HTR-8/SVneo (cell line): ENCODE measurements at places on chromosomes 12 and 14.
A peak's percentile ranks its signal among the peaks of the same experiment; 100 is the strongest.

DNA sequence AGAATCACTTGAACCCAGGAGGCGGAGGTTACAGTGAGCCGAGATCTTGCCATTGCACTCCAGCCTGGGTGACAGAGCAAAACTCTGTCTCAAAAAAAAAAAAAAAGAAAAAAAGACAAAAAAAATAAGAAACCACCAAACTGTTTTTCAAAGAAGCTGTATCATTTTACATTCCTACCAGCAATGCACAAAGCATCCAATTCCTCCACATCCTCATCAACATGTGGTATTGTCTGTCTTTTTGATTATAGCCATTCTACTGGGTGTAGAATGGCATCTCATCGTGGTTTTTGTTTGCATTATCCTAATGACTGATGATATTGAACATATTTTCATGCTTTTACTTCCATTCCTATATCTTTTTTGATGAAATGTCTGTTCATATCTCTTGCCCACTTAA, 36.2 kb upstream of the GNG2 start:
- DNase-seq: no peak

DNA sequence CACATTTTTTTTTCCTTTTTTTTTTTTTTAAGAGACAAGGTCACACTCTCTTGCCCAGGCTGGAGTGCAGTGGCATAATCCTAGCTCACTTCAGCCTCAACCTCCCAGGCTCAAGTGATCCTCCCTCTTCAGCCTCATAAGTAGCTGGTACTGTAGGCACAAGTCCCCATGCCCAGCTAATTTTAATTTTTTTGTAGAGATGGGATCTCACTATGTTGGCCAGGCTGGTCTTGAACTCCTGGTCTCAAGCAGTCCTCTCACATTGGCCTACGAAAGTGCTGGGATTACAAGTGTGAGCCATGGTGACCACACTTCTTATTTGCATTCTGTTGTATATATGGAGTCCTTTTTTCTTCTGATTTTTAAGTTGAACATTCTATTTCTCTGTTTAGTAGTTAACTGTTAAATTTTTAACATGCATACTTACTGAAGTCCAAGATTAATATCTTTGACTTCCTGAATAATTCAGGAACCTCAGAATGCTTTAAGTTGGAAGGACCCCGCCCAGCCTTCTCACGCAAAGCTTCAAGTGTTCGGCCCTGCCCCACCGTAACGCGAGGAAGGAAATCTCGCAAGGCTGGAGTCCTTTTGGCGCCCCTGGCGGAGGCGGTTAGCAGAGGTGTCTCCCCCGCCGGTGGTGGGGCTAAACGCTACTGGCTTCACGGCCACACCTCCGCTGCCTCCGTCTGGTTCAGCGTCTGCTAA, 21.6 kb downstream of the SPATS2 start:
- DNase-seq: no peak

DNA sequence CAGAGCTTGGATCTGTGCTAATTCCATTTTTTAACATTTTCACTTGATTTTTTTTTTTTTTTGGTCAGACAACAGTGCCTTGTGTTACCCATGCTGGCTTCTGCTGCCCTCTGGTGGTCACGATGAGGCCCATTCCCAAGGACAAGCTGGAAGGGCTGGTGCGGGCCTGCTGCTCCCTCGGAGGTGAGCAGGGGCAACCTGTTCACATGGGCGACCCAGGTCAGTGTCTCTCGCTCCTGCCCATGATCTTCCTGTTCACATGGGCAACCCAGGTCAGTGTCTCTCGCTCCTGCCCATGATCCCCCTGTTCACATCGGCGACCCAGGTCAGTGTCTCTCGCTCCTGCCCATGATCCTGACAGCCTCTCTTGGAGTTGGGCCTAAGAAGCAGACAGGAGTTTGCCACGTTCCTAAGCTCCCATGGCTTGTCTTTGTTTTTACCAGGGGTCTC, 59.4 kb downstream of the DGLUCY start:
- DNase-seq: peak; percentile 79

DNA sequence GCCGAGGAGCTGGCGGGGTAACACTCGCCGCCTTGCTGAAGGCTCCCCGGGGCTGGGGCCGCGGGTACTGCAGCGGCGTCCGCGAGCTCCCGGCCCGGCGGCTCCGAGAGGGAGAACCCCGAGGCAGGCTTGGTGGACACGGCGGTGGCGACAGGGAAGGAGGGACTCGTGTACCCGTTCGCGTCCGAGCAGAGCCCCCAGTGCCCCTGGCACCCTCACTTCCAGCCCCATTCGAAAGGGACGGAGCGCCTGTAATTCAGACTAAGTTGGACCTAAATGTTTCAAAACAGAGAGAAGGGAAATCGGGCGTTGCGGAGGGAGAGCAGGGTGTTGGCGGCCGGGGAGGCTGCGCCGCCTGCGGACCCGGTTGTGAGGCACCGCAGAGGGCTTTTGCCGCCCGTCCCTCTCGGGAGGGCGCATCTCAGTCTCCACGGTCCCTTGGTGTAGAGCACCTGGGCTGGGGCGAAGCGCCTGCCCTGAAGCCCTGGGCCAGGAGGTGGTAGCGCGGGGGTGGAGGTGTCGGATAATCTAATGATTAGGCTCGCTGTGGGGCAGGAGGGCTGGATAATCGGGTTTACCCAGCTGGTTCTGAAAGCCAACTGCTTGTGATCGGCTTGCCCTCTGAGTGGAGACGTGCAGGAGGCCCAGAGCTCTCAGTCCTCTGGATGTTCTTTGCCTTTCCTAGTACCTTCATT, 771 bp downstream of the DAAM1 start:
- DNase-seq: peak; percentile 39

- DNase-seq: peak; percentile 62
These were observed 158.0 kb downstream of the SLC5A8 start for GRCh38 chr12:101051901-101052550.

DNA sequence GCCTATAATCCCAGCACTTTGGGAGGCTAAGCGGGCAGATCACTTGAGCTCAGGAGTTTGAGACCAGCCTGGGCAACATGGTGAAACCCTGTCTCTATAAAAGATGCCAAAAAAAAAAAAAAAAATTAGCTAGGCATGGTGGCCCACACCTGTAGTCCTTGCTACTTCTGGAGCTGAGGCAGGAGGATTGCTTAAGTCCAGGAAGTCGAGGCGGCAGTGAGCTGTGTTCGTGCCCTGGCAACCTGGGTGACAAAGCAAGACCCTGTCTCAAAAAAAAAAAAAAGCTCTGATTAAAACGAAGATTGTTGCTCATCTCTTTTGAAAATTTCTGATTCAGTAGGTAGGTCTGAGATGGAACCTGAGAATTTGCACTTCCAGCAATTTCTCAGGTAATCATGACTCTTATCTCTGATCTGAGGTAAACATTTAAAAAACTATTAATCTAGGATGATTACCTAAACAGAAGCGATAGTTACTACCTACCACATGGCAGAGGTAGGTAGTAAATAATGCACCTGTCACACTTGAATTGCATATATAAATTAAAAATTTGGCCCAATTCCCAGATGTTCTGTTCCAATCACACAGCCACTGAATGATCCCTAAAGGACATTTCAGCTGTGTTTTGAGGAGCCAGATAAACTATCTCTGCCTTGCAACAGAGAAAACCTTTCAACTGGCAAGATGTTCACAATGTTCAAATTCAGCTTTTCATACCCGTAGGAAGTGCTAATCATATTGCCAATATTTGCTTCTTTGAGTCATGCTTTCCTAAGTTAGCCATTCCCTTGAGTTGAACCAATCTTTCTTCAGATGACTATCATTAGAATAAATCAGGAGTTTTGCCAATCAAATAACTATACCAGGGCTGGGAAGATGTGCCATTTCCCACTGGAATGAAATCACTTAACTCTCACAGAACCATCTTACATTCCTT, 4.2 kb upstream of the TEP1 start:
- no peak for DNase-seq

- DNase-seq: no peak
These were observed 15.3 kb downstream of the VPS37B start for GRCh38 chr12:122880668-122881067.

GRCh38 chr14:100340423-100340813, 17.3 kb downstream of the SLC25A47 start:
- no peak for DNase-seq

GRCh38 chr14:51540364-51540763, 111.3 kb upstream of the FRMD6 start:
- no peak for DNase-seq

DNA sequence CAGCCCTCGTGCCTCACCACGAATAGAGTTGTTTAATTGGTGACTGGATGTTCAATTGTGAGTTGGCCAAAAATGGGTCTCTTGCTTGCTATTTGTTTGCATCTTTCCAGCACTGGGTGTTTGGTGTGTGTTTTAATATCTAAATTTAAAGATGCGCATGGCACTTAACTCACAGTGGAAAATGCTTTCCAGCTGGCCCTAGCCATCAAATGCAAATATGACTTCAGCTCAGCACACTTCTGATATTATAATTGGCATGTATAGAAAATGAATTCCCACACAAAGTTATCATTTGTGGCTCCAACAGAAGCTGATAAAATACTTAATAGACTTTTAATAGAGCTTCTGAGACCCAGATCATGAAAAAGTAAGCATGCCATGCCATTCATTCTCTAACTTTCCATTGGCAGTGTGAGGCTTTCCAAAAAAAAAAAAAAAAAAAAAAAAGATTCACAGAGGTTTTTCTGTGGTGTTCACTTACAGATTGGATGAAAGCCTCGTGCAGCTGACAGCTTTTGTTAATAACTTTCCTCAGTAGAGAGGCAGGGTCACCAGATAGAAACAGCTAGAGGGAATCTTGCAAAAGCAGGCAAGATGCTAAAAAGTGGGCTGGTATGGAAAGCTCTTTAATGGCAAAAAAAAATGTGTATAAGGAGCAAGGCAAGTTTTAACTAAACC, 425.2 kb downstream of the GALC start:
- no peak for DNase-seq

GRCh38 chr12:78226763-78227162, 396.1 kb downstream of the NAV3 start:
- no peak for DNase-seq

DNA sequence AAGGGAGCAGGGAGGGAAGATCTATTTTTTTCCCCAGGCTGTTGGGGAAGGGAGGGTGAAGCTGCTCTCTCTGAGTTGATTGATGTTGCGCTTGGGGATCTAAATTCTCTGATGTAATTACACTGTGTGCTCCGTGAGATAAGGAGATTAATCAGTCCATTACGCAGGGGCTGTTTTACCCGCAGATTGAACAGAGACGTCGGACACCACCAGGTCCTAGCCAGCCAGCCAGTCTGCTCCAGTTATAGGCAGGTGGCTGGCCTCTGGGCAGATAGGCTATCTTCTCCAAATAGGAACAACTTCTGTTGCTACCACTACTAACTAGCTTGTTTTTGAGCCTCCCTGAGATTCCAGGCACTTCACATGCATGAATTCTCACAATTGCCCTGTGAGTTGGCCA, 91.1 kb downstream of the SRRM4 start:
- DNase-seq: no peak

GRCh38 chr14:95471476-95471875, 45.0 kb downstream of the SYNE3 start:
- DNase-seq: no peak

DNA sequence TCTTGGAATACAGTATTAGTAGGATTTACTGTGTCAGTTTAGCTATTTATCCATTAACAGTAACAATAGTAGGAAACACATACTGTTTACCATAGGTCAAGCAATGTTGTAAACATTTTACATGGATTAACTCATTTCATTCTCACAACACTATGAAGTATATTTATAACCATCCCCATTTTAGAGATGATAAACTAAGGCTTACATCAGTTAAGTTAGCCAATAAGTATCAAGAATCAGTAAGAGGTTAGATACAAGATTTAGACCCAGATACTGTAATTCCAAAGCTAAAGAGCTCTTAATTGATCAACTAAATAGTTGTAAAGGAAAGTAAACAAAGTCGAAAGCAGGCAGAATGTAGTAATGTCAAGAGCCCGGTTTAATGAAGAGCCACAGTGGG, 1.1 kb downstream of the SYNJ2BP start:
- no peak for DNase-seq

DNA sequence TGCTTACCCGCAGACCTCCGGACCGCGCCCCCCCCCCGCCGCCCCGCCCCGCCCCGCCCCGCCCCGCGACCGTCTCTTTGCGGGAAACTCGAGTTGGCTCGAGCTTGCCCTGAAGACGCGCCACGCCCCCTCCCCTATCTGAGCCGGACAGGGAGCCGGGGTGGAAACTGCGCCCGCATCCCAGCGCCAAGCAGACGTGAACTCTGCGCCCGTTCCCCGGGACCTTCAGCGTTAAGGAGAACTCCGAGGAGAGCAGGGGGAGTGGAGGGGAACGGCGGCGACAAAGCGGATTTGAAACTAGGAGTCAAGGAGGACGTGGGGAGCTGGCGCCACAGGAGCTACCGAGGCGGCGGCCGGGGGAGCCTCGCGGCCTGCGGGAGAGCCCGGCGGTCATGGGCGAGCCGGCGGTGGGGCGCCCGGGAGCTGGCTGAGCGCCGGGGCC, at the start of gene KCNK13:
Gene KCNK13, plus strand, starts transcription at position 310 of the 442 bp plus-strand sequence. CDS start 212 bp downstream, outside the sequence.
- DNase-seq: no peak

DNA sequence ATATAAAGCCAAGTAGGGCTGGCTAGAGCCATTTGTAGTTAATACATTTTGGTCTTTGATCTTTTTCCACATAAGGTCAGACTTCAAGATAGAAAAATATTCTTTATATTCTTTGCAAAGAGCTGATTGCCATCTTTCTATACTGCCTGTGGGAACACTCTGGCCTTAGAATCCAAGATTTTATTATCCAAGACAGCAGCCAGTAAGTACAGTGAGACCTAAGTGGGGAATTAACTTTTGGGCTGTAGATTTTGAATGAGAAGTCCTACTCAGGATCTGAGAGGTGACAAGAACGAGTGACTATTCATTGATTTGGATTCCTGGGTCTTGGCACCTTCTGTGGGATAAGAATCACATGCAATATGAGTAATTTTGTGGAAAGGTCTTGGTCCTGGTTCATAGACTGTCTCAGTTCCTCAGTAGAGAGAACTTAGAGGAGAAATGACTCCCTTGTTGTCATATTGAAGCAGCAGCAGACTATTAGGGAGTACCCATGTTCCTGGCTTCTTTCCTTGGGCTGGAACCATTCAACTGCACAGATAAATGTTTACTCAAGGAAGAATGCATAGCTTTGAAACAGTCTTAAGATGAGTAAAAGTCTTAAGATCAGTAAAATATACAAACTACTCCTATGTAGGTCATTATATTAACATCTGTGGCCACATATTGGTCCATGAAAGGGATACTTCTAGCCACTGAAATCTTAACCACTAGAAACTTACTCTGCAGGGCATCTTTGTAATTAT, 353.8 kb downstream of the RAD51B start:
- DNase-seq: no peak

GRCh38 chr12:81123611-81124010, 45.7 kb downstream of the ACSS3 start:
- DNase-seq: no peak

- no peak for DNase-seq
These were observed at the start of gene EVL for GRCh38 chr14:100065111-100065871. Gene EVL, plus strand, starts transcription at chr14:100065422. Its CDS starts 79 bp downstream, at chr14:100065501.

GRCh38 chr12:6430124-6430989, 14.4 kb upstream of the CD27 start:
- peak; percentile 94 for DNase-seq

DNA sequence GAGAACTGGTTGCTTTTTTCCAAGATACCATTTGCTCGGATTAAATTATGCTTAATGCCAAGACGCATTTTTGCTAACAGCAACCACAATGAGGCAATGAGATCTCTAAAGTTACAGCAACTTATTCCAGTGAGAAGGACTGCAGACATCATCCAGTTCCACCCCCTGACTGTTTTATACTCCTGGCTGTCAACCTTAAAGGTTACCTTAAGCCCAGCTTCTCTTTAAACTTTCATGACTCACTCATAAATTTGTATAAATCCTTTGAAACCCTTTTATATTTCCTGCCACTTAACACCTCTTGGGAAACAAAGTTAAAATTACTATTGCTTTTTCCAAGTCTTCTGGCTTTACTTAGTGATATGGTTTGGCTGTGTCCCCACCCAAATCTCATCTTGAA, 80.2 kb downstream of the TMTC1 start:
- no peak for DNase-seq

GRCh38 chr14:94394581-94395207, 6.3 kb upstream of the SERPINA1 start:
- DNase-seq: no peak
